ENCODE measurements at places on chromosomes 3 and 15.

- DNase-seq = no peak
These were observed 49.6 kb downstream of the CEMIP start for GRCh38 chr15:80828796-80829195.

DNA sequence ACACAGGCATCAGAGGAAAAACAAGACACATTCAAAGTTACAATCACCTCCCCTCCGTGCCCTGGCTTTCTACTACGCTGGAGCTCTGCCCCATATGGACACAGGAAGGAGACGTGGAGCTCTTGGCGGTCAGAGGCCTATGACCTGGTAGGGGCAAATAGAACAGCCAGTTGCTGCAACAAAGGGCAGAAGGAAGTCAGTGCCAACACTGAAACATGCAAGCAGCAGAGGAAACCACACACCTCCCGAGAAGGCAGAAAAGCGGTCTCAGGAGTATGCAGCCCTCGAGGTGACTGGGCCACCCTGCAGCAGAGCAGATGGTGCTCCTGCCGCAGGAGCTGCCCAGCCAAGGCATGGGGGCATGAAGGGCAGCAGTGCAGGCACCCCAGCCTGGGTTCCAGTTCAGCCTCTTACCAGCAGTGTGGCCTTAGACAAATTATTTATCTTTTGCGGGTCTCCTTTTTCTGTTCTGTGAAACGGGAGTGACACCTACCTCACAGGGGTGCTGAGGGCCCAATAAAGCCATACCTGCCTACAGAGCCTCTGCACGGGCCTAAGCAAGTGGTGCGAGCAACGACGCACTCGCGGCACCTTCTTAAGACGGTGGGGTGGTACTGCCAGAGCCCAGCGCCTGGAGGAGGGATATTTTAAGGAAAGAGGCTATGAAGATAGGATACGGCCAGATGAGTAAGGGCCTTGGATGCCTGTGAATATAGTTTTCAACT, 8.6 kb downstream of the ZXDC start:
- no peak for DNase-seq

DNA sequence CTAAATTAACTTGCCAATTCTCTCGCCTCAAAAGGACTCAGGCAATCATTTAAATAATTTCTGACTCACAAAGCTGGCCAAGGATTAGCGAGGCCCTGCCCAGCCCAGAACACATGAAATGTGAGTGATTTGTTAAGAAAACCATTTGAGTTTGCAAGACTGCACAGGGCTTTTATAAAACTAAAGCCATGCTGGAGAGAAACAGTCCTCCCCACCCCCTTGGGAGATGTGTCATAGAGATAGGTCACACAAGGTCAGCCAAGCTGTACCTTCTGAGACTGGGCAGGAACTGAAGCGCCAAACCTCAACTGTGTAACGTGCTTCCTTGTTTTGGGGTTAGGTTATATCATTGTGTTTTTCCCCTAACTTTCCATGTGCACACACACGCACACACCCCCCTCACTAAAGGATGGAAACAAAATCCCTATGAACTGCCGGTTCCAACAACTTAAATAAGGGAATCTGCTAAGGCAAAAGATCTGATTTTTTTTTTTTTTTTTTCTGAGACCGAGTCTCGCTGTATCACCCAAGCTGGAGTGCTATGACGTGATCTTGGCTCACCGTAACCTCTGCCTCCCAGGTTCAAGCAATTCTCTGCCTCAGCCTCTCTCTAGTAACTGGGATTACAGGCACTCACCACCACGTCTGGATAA, 8.1 kb downstream of the SPATA12 start:
- DNase-seq = no peak

GRCh38 chr15:79082363-79083070, 8.1 kb downstream of the RASGRF1 start:
- DNase-seq = no peak

GRCh38 chr15:82849556-82850512, 40.4 kb downstream of the WHAMM start:
- no peak for DNase-seq

DNA sequence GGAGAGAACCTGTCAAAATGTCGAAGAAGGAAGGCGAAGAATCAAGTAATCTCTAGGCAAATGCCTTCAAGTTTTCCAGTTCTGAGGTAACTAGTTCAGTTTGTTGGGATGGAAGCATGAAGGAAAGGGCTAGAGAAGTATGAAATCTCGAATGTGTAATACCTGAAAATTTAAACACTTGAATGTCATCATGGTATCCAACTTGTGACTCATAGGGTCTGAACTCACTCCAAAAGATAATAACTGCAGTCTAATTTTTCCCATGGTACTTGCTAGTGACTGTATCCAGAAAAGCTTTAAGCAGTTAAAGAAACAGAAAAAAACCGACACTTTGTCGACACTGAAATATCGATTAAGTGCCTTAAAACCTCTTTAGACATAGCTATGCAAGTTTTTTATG, 102.9 kb upstream of the CHRM5 start:
- DNase-seq = no peak

DNA sequence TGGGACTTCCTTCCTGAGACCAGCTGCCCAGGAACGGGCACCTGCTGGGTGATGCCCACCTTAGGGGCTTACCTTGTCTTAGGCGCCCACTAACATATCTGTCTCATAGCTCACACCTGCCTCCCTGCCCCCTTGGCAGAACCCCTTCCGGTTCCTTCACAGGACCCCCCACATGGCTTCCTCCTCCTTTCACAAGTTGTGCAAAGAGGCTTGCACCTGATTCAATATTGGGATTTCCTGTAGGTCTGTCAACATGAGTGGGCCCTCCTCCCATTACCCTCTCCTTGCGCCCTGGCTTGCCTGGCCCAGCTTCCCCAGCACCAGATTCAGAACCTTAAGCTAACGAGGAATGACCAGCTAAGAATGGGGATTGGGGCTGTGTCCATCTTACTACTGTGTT, 633 bp downstream of the THPO start:
- DNase-seq = no peak

- DNase-seq = no peak
These were observed 235.1 kb upstream of the GAP43 start for GRCh38 chr3:115388166-115388565.

DNA sequence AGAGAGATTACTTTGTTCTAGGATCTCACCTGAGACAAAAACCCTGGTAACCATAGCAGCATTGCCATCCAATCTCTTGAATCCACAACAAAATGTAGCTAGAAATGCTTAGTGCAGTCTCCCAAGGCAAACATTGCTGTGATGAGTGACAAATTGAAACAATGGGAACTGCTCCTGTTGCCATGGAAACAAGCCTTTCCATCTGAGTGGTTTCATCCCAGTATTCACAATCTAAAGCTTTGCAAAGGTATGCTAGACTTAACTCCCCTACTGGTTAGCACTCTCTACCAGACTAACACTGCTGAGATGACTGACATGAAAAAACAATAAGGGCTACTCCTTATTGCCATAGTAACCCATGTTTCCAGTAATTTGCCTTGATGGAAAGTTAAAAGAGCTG, 172.6 kb upstream of the CNTN3 start:
- DNase-seq = peak; percentile 14

GRCh38 chr3:155363690-155364070, 70.2 kb upstream of the STRIT1 start:
- no peak for DNase-seq

DNA sequence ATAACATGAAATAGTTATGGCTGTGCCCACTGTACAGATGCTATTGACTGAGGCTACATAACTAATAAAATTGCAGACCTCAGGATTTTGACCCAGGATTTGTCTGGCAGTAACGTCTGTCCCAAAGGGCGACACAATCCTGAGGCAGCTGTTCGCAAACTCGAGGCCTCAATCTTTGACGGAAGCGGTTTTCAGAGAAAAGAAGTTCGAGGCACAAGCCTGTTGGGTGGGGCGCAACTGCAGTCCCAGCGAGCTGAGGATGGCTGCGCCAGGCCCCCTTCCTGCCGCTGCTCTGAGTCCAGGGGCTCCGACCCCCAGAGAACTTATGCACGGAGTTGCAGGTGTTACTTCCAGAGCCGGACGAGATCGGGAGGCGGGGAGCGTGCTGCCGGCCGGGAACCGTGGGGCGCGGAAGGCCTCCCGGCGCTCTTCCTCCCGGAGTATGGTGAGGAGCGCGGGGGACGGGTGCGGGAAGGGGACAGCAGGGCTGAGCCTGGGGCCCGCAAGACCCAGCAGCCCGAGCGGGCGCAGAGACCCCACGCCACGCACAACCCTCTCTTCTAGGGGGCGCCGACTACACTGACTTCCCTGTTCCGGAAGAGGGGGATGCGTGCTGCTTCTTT, at the start of gene PARP15:
PARP15 (plus strand) TSS at position 242 of the 623 bp plus-strand sequence; CDS start at position 260, 18 bp downstream.
- DNase-seq = no peak

DNA sequence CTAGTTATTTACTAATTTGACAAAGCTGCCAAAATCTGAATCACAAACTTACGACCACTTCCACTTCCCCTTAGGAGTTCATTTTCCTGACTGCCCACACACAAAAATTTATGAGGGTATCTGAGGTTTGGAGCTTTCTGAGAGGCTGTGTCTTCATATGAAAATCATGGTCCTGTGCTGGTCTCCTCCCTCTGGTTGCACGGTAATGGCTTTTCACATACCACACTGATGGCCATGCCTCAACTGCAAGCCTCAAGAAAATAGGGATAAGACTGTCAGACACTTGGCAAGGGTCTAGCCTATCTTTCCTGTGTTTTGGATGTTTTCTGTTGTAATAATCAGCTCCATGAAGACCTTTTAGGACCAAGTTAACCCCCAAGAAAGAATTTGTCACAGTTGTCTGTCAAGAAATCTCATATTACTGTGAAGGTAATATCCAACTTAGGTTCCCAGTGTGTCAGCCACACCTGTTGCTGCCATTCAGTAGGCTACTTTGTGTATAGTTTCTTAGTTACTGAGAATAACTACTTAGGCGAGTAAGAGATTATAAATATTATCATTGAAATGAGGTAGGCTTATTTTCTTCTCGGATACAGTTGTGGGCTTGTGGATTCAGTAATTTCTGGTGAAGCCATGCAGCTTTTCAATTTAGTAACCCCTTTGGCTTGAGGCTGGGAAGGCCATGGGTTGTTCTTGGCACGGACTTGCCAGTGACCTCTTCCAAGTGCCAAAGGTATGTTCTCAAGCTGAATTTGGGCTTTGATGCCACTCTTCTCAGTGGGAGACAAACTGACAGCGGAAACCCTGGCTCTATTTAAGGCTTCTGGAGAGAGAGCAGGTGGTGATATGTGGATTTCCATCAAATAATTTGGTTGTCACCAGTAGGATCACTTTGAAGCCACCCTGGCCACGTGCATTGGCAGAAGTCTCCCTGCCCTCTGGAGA, 101.1 kb downstream of the RYR3 start:
- no peak for DNase-seq

- DNase-seq = no peak
These were observed 363.1 kb upstream of the PLSCR5 start for GRCh38 chr3:146968204-146968651.

DNA sequence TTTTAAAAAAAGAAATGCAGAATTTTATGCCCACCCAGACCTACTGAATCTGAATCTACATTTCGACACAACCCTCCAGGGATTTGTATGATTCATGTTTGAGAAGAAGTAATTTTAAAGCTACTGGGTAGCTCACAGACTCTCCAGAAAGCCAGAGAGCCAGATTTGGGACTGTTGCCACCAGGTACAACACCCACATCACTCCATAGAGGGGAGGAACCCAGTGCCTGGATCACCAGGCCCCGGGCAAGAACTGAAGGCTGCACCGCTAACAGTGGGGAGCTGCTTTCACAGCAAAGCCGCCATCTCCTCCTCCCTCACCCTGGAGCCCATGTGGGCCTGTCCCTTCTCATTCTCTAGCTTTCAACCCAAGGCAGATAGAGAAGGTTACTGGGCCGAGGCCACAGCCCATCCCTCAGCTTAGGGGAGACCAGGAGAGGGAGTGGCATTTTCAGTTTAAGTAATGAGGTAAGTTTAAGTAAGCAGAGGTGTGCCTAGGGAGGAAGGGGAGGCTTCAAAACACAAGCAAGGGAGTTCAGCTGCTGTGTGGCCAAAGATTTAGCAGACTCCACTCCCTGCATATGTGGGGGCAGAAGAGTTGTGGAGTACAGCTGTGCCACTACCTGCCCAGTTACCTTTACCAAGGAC, 109.8 kb downstream of the IL12A start:
- DNase-seq = no peak

DNA sequence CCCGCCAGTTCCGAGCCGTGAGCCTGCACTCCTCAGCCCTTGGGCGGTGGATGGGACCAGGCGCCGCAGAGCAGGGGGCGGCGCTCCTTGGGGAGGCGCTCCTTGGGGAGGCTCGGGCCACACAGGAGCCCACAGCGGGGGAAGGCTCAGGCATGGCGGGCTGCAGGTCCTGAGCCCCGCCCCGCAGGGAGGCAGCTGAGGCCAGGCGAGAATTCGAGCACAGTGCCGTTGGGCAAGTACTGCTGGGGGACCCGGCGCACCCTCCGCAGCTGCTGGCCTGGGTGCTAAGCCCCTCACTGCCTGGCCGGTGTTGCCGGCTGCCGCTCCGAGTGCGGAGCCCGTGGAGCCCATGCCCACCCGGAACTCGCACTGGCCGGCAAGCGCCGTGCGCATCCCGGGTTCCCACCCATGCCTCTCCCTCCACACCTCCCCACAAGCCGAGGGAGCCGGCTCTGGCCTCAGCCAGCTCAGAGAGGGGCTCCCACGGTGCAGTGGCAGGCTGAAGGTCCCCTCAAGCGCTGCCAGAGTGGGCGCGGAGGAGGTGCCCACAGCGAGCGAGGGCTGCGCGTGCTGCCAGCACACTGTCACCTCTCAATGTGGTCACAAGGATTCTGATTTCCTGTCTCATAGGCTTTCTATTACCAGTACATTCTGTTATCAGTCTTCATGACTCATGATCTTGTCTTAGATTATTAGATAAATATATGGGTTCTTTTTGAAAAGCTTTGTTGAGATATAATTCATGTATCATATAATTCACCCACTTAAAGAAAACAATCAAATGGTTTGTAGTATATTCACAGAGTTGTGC, 44.0 kb upstream of the LRIG1 start:
- no peak for DNase-seq

GRCh38 chr3:58581328-58582091, 4.3 kb upstream of the FAM107A start:
- DNase-seq = no peak

DNA sequence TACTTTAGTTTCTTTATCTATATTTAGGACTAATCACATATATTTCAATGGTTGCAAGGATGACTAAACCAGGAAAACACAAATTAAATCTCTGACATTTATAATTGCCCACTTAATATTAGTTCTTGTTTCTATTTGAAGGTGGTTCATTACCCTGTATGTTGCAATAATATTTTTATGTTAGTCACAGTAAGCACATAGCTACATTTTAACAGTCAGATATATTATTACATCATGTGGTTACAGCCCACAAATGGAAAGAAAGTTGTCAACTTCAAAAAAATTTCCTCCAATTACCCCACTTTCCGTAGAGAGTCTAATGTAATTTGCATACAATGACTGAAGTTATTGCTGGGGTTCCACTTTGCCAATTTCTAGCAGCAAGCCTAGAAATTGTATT, 114.6 kb downstream of the TUSC7 start:
- no peak for DNase-seq

- no peak for DNase-seq
These were observed 89.7 kb downstream of the HMG20A start for GRCh38 chr15:77510066-77511057.

GRCh38 chr15:65869126-65869953, at the start of gene RAB11A:
Gene RAB11A, plus strand, starts transcription at chr15:65869491. Its CDS starts 95 bp downstream, at chr15:65869586.
- peak; percentile 98 for DNase-seq

GRCh38 chr3:129718201-129718600, 111.7 kb upstream of the PLXND1 start:
- DNase-seq = no peak

GRCh38 chr15:92936693-92937092, 36.6 kb downstream of the CHD2 start:
- no peak for DNase-seq

- no peak for DNase-seq
These were observed 406.7 kb downstream of the OCA2 start for GRCh38 chr15:27692438-27692837.

GRCh38 chr3:191353022-191353777, 22.9 kb upstream of the UTS2B start:
- peak; percentile 29 for DNase-seq

Measured in NCI-H1105 treated with DMSO at 0.1 percent for 48 hours (cell line).